Endothelial cell (in vitro differentiated cells): ENCODE measurements at places on chromosomes 16 and 17.

GRCh38 chr16:50408001-50408561 lies 39.3 kb upstream of the BRD7 start:
- H3K27ac ChIP-seq: no peak overlapping the region
- H3K4me3 ChIP-seq: no peak overlapping the region
- no peaks in the 10 kb centered on the region for H3K36me3 ChIP-seq
- no peak for DNase-seq

GRCh38 chr17:17739388-17740066 lies 58.3 kb downstream of the RAI1 start:
- H3K27me3 ChIP-seq: peaks cover 6% of the 10 kb centered on the region
- no peak overlapping the region for H3K4me3 ChIP-seq
- peaks cover 5% of the 10 kb centered on the region for H3K36me3 ChIP-seq
- no peak overlapping the region for H3K27ac ChIP-seq

- DNase-seq: no peak
- no peak overlapping the region for H3K27ac ChIP-seq
- peaks cover 26% of the 10 kb centered on the region for H3K4me1 ChIP-seq
- H3K4me3 ChIP-seq: no peak overlapping the region
These were observed 5.7 kb downstream of the MED13 start for GRCh38 chr17:62059414-62059813.

GRCh38 chr16:1823821-1824220 lies 2.8 kb downstream of the HAGH start:
- H3K4me3 ChIP-seq: peak overlapping the region; percentile 76
- no peak overlapping the region for H3K27ac ChIP-seq
- H3K27me3 ChIP-seq: no peaks in the 10 kb centered on the region
- H3K4me1 ChIP-seq: peaks cover 10% of the 10 kb centered on the region
- H3K36me3 ChIP-seq: peaks cover 3% of the 10 kb centered on the region

DNA sequence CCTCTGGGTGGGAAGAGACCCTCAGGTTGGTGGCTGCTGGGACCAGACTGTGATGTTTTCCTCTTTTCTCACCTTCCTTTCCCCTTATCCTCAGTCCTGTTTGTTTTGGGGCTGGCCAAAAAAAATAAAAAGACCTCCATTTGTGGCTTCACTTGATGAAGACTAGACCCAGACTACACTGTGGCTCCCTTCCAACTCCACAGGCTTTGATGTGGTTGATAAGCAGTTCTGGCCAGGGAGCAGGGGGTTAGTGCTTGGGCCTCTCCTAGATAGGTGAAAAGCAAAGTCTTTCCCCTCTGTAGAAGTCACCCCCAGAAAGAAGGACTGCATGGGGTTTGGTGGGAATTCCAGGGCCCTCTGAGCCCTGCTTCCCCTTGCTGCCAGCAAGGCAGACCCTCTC lies 11.2 kb upstream of the ADAM11 start:
- peak overlapping the region; percentile 76 for H3K4me3 ChIP-seq
- no peak overlapping the region for H3K27ac ChIP-seq
- peaks cover 22% of the 10 kb centered on the region for H3K36me3 ChIP-seq
- no peak for DNase-seq
- H3K4me1 ChIP-seq: peaks cover 16% of the 10 kb centered on the region
- peaks cover 7% of the 10 kb centered on the region for H3K27me3 ChIP-seq

DNA sequence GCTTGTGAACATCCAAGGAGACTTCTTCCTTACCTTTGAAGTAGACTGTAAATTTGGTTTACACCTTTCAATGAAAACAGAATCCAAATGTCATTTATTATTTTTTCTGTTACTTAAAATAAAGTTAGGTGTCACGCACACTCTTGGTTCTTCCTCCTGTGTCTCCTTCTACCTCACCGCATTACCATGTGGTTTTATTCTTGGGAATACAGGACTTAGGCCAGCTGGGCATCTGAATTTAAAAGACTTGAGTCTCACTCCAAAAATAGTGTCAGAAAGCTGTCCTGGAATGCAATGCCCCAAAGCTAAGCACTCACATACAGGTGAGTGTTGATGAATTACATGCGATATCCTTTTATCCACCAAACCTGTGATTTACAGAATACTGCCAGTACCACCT lies 66.4 kb downstream of the MAF start:
- no peak overlapping the region for H3K4me3 ChIP-seq
- DNase-seq: no peak
- H3K27ac ChIP-seq: no peak overlapping the region
- H3K27me3 ChIP-seq: no peaks in the 10 kb centered on the region

DNA sequence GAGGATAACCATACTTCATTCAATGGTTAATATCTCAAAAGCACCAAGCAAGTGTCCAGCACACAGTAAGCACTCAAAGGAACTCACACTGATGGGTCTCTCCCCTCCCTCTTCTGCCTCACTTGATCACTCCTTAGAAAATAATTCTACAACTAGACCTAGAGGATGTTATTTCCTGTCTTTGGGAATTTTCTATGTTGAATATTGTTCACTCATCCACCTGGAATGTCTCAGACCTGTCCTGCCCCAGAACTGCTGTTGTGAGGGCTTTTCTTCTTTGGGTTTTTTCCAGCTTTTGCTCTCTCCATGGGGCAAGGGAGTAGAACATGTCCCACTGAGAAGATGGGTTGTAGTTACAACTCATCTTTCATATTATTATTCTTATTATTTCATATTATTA lies 25.3 kb downstream of the NXPH3 start:
- H3K27ac ChIP-seq: no peak overlapping the region
- peaks cover 4% of the 10 kb centered on the region for H3K27me3 ChIP-seq
- DNase-seq: no peak
- peaks cover 29% of the 10 kb centered on the region for H3K4me1 ChIP-seq
- H3K4me3 ChIP-seq: no peak overlapping the region

GRCh38 chr17:43891851-43892646 lies 15.3 kb downstream of the MPP2 start:
- no peak overlapping the region for H3K4me3 ChIP-seq
- no peak overlapping the region for H3K27ac ChIP-seq
- no peak for DNase-seq
- H3K4me1 ChIP-seq: peaks cover 3% of the 10 kb centered on the region
- H3K27me3 ChIP-seq: no peaks in the 10 kb centered on the region
- H3K36me3 ChIP-seq: peaks cover 7% of the 10 kb centered on the region

DNA sequence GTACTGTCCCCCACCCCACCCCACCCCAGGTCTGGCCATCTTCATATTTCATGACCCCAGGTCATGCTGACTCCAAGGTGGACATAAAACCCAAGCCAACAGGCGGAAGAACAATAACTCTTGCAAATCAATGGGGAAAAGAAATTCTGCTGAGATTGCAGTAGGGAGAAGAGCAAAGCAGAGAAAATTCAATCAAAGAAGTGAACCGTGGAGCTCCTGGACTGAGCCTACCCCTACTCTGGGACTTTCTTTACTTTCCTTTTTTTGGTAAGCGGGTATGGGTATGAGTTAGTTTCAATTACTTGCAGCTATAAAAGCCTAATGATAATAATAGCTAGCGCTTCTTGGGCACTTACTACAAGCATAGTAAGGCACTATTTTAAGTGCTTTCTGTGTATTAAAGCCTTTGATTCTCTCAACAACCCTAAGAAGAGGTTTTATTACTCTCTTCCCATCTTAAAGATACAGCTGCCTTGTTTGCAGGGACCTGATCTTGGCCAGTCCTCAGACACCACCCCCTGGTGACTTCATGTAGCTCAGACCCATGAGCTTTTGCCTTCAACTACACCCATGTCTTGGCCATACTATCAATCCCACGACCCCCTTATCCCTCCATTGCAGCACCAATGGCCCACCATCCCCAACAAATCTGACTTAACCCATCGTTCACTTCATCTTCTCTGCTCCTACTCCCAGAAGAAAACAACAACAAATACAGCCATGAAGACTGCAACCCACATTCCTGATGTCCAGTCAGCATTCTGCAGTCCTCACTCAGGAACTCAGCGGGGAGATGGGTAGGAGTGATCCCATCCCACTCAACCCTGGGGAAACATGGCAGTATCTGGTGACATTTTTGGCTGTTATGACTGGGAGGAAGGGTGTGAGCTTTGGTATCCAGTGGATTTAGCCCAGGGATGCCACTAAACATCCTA lies 4.4 kb downstream of the GGA2 start:
- peaks cover 35% of the 10 kb centered on the region for H3K4me1 ChIP-seq
- peaks cover 6% of the 10 kb centered on the region for H3K27me3 ChIP-seq
- H3K36me3 ChIP-seq: peaks cover 16% of the 10 kb centered on the region
- no peak for DNase-seq
- no peak overlapping the region for H3K27ac ChIP-seq

DNA sequence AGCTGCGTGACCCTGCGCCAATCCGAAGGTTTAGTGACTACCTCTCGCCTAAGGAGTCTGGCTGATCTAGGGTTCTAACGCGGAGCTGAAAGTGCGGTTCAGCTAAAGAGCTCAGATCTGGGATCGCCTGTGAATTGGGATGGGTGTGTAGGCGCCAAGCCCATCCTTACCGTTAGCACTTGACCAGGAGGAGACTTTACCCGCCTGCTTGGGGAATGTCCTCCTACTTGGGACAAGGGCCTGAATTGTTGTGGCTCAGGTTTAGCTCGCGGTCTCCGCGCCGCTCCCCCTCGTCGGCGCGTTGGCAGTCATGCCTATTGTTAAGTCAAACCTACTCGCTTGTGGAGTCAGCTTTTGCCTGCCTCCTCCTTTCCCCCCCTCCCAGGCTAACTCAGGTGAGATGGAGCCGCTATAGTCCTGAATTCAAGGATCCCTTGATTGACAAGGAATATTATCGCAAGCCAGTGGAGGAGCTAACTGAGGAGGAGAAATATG lies 480 bp downstream of the MRPS7 start:
- peak overlapping the region; percentile 99 for H3K27ac ChIP-seq
- H3K4me3 ChIP-seq: peak overlapping the region; percentile 98
- H3K4me1 ChIP-seq: peaks cover 54% of the 10 kb centered on the region
- no peak for DNase-seq

DNA sequence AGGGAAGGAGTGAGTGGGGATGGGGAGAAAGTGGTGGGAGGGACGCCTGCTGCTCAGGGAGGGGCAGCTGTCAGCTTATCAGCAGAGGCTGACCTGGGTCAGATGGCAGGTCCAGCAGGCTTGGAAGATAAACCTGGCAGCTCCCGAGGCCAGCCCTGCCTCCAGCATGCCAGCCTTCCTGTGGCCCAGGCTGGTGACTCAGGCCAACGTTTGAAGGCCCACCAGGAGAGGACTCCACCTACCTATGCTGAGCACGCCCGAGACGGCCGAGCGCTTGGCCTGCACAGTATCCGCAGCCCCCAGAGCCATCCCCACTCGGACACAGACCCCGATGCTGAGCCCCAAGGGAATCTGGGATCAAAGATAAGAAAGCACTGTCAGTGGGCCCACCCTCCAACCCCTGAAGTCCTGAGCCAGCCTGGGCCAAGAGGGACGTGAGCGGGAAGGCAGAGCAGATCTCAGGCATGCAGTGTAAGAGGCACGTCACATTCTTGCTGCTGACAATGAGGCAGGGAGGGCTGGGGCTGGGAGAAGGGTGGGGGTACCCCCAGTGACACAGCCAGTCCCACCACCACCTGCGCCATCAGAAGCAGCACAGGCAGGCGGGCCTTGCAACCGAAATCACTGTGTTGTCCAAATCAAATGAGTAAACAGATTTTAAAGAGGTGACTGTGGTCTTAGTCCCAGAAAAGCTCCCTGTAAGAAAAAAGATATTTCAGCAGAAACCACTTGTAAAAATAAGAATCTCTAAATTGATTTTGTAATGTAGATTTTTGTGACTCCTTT lies 12.4 kb downstream of the SLC47A2 start:
- H3K4me3 ChIP-seq: no peak overlapping the region
- H3K27ac ChIP-seq: no peak overlapping the region
- H3K36me3 ChIP-seq: no peaks in the 10 kb centered on the region
- H3K27me3 ChIP-seq: peaks cover 8% of the 10 kb centered on the region
- no peak for DNase-seq

GRCh38 chr16:70399381-70399780 lies 39.5 kb downstream of the ST3GAL2 start:
- DNase-seq: no peak
- H3K27me3 ChIP-seq: peaks cover 10% of the 10 kb centered on the region
- H3K36me3 ChIP-seq: peaks cover 6% of the 10 kb centered on the region
- H3K27ac ChIP-seq: peak overlapping the region; percentile 36

DNA sequence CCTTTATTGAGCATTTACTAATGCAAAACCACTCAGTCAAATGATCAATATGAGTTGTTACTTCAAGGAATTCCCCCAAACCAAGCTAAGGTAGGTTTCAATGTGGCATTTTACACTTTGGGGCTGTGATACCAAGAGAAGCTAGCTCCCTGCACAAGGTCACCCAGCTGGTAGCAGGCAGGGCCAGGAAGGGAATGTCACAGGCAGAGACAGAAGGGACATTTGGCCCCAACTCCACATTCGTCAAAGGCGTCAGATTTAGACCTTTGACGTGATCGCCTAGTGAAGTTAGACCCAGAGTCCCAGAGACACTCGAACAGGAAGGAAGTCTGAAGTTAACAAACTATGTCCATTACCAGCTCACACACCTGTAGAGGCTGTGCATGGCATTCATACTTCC lies 5.5 kb upstream of the SMG1 start:
- H3K27me3 ChIP-seq: peaks cover 5% of the 10 kb centered on the region
- no peaks in the 10 kb centered on the region for H3K36me3 ChIP-seq
- H3K4me3 ChIP-seq: no peak overlapping the region
- H3K27ac ChIP-seq: no peak overlapping the region
- H3K4me1 ChIP-seq: peaks cover 3% of the 10 kb centered on the region

DNA sequence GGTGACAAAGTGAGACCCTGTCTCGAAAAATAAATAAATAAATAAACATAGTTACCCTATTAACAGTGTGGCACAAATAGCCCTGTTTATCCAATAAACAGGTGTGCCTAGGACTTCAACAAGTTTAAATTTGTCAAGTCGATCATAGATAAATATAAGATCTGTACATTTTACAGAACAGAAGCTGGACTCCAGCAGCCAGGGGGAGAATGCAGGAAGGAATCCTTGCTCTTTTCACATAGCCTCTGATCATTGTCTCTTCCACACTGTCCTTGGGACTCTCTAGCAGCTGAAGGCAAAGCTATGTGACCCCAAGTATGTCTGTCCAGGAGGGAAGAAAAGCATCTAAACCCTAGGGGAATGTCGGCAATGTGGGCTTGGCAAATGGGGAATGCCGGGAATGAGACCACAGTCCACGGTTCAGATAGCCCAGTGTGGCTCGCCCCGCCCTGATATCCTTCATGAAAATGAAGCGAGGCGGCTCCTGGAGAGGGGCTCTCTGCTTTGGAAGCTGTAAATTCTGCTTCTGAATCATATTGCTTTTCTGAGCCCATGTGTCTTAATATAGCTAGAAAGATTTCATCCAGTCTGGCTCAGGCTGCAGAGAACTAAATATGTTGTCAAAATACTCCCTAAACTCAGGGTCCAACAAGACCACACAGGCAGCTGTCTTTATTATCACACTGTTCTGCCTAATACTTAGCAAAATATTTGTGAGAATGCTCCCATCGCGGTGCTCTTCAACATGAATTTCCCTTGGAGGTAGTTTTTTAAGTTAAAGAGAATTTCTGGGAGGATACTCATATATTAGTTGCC lies 24.9 kb upstream of the GRB2 start:
- no peaks in the 10 kb centered on the region for H3K27me3 ChIP-seq
- H3K27ac ChIP-seq: no peak overlapping the region
- H3K4me3 ChIP-seq: no peak overlapping the region
- no peak for DNase-seq
